Breast epithelium (tissue), 4 donors: ENCODE measurements at places on chromosomes 16 and 17. TPM values are rescaled to one million over a fixed set of nuclear protein-coding genes. Genes with fewer than 3 reads are reported as not detected.

TIMP2 gene
- total RNA-seq = 112 TPM

ZC3H7A gene
- 67.5 TPM for total RNA-seq

MYH13 gene
- not detected for total RNA-seq

OR3A3 gene
- not detected for total RNA-seq

DNA sequence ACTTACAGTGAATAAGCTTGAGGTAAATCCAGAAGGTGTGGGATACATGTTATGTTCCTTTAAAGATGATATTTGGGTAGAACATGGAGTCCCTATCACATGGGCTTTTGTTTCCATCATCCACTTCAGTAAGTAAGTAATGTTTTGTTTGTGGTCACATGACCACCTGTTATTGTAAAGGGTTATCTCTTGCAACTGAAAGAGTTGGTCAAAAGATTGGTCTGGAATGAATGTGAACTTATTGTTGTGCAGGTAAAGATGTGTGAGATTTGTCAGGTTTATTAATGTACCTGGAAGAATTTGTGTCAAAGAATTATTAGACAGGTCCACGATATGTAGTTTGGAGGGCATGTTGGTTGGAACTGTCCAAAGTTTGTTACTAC, 1.6 kb downstream of the OMG start:
- H3K4me3 ChIP-seq = no peak overlapping the region
- no peaks in the 10 kb centered on the region for H3K36me3 ChIP-seq
- DNase-seq = no peak
- H3K27ac ChIP-seq = no peak overlapping the region
- no peaks in the 10 kb centered on the region for H3K27me3 ChIP-seq

- H3K36me3 ChIP-seq = no peaks in the 10 kb centered on the region
- peak within 1 kb of the TSS; percentile 86 for H3K4me3 ChIP-seq
- no peaks in the 10 kb centered on the region for H3K4me1 ChIP-seq
- H3K27ac ChIP-seq = peak within 1 kb of the TSS; percentile 99
Observed at GRCh38 chr16:50152807-50153595, at the start of gene TENT4B. Gene TENT4B, plus strand, starts transcription at chr16:50153306. Its CDS starts 316 bp downstream, at chr16:50153622.

DNA sequence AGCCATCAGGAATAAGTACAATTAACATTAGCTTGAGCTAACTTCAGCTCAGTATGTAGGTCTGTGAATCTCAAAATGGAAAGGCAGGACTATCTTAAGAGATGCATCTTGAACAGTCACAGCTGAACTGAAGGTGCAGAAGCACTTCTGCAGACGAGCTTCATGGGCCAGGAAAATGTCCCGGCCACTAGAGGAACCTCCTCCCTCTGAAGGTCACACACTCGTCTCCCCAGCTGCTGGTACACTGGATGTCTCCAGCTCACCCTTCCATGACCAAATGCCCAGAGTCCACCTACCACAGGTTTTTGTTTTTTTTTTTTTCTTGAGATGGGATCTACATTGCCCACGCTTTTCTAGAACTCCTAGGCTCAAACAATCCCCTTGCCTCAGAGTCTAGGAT, 33.2 kb downstream of the WDR59 start:
- no peaks in the 10 kb centered on the region for H3K36me3 ChIP-seq
- H3K27me3 ChIP-seq = no peaks in the 10 kb centered on the region
- H3K4me3 ChIP-seq = no peak overlapping the region
- no peak for DNase-seq

GRCh38 chr16:8795091-8795490, 2.3 kb downstream of the TMEM186 start:
- no peaks in the 10 kb centered on the region for H3K4me1 ChIP-seq
- no peak overlapping the region for H3K4me3 ChIP-seq
- H3K27ac ChIP-seq = no peak overlapping the region
- no peaks in the 10 kb centered on the region for H3K27me3 ChIP-seq

GRCh38 chr16:17307504-17307903, 163.3 kb downstream of the XYLT1 start:
- no peaks in the 10 kb centered on the region for H3K36me3 ChIP-seq
- peaks cover 11% of the 10 kb centered on the region for H3K4me1 ChIP-seq
- H3K4me3 ChIP-seq = no peak overlapping the region
- no peak overlapping the region for H3K27ac ChIP-seq

- H3K4me3 ChIP-seq = no peak overlapping the region
- H3K36me3 ChIP-seq = no peaks in the 10 kb centered on the region
- DNase-seq = no peak
- no peaks in the 10 kb centered on the region for H3K4me1 ChIP-seq
- H3K27me3 ChIP-seq = no peaks in the 10 kb centered on the region
Observed at GRCh38 chr17:61189968-61190367, 209.7 kb upstream of the TBX2 start.

MPO gene
- not detected for total RNA-seq

DNA sequence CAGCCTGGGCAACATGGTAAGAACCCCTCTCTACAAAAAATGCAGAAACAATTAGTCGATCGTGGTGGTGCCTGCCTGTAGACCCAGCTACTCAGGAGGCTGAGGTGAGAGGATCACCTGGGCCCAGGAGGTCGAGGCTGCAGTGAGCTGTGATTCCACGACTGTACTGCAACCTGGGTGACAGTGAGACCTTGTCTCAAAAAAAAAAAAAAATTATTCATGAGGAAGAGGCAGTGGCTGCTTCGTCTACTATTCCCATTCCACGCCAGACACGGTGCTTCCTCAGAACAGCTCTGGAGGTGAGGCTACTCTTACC, 52.2 kb upstream of the GSE1 start:
- H3K27ac ChIP-seq = no peak overlapping the region
- H3K4me3 ChIP-seq = no peak overlapping the region
- H3K4me1 ChIP-seq = peaks cover 3% of the 10 kb centered on the region
- no peaks in the 10 kb centered on the region for H3K36me3 ChIP-seq

GRCh38 chr16:56348168-56349085, 76.9 kb downstream of the AMFR start:
- H3K27ac ChIP-seq = no peak overlapping the region
- H3K36me3 ChIP-seq = no peaks in the 10 kb centered on the region
- no peak for DNase-seq
- H3K4me1 ChIP-seq = no peaks in the 10 kb centered on the region
- no peaks in the 10 kb centered on the region for H3K27me3 ChIP-seq

DNA sequence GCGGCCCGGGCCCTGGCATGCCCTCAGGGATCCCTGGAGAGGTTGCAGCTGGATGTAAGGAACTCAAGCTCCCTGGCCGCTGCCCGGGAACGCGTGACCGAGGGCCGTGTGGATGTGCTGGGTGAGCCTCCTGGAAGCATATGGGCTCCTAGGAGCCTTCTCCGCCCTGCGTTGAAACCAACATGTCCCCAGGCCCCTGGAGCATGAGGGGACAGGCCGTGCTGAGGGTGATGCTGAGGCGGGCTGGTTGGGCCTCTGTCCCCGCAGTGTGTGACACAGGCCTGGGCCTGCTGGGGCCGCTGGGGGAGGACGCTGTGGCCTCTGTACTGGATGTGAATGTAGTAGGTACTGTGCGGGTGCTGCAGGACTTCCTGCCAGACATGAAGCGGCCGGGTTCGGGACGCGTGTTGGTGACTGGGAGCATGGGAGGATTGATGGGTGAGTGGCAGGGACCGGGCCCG, 5.7 kb upstream of the HSD17B1 start:
- H3K36me3 ChIP-seq = no peaks in the 10 kb centered on the region
- no peak for DNase-seq
- no peaks in the 10 kb centered on the region for H3K27me3 ChIP-seq

- no peak overlapping the region for H3K27ac ChIP-seq
- no peaks in the 10 kb centered on the region for H3K36me3 ChIP-seq
- no peak for DNase-seq
- H3K27me3 ChIP-seq = no peaks in the 10 kb centered on the region
- H3K4me1 ChIP-seq = no peaks in the 10 kb centered on the region
Observed at GRCh38 chr16:88882358-88883030, 16.0 kb upstream of the PABPN1L start.

DNASE1L2 gene
- 0.59 TPM for total RNA-seq

SMPD3 gene
- total RNA-seq = 15.4 TPM

- no peaks in the 10 kb centered on the region for H3K4me1 ChIP-seq
- peaks cover 13% of the 10 kb centered on the region for H3K36me3 ChIP-seq
- no peak overlapping the region for H3K27ac ChIP-seq
- no peaks in the 10 kb centered on the region for H3K27me3 ChIP-seq
- no peak overlapping the region for H3K4me3 ChIP-seq
Observed at GRCh38 chr16:18804540-18804939, 3.2 kb upstream of the ARL6IP1 start.

- no peaks in the 10 kb centered on the region for H3K36me3 ChIP-seq
- no peak overlapping the region for H3K4me3 ChIP-seq
Observed at GRCh38 chr17:28849281-28849680, 5.5 kb upstream of the ERAL1 start.

LRRC37A gene
- 4.3 TPM for total RNA-seq

GRCh38 chr17:77725846-77726245, 232.7 kb upstream of the TNRC6C start:
- DNase-seq = peak; percentile 15
- no peaks in the 10 kb centered on the region for H3K4me1 ChIP-seq
- no peaks in the 10 kb centered on the region for H3K36me3 ChIP-seq

HS3ST6 gene
- total RNA-seq = not detected

DNA sequence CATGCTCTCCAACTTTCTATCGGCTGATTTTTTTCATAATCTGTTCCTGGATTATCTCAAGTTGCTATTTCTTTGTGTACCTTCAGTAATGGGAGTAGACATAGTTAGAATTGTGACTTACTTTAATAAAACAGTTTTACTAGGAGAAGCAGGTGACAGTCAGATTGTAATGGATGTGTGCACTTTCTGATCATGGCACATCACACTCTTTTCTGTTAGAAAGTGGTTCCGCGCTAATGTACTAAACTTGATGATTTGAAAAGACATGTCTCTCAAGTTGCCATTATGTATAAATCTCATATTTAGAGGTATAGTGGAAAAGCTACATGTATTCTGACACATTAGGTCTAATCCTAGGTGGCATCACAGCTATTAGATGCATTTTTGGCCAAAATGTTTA, 121.3 kb upstream of the CDH8 start:
- no peak overlapping the region for H3K27ac ChIP-seq
- no peaks in the 10 kb centered on the region for H3K36me3 ChIP-seq
- H3K4me3 ChIP-seq = no peak overlapping the region
- no peaks in the 10 kb centered on the region for H3K4me1 ChIP-seq
- no peak for DNase-seq
- H3K27me3 ChIP-seq = no peaks in the 10 kb centered on the region

CBX8 gene
- total RNA-seq = 6.7 TPM

GRCh38 chr16:65116216-65116615, 5.6 kb downstream of the CDH11 start:
- peaks cover 7% of the 10 kb centered on the region for H3K27me3 ChIP-seq
- no peaks in the 10 kb centered on the region for H3K36me3 ChIP-seq
- DNase-seq = no peak
- no peak overlapping the region for H3K27ac ChIP-seq

DNA sequence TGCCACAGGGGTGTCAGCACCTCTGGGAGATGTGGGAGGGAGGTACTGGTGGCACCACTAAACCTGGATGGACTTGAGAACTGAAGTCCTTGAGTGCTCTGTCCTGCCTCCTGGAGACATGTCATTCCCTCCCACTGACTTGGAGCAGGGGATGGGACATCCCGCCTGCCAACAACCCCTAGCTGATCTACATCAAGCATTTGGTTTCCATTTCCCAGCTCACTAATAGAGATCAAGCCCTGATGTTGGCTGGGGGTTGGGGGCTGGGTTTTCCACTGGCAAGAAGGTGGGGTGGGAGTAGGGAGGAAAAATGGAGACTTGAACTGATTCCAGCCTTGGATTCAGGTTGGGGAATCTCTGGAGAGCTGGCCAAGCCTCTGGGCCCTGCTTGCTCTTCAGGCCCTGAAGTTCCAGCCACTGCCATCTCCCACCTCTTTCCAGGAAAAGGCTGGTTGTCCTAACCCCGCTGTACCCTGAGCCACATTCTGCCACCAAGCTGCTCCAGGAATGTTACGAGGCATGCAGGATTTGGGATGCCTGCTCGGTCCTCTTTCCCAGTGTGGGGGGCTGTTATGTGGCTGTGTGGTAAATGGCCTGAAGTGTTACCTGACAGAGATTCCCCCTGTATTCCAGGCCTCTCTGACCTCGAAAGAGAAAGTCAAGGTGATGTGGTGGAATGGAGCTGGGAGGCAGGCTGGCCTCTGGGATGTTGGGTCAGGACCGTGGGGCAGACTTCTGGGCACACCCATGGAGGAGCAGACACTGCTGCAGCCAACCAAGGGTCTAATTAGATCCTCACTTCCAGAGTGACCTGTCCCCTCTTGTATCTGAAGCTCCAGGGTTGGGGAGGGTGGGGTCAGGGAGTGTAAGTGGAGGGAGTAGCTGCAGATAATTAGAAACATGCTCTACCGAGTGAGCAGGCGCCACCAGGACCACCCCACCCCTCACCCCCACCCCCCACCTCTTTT, 16.7 kb downstream of the IGFBP4 start:
- no peaks in the 10 kb centered on the region for H3K36me3 ChIP-seq
- no peak for DNase-seq
- peaks cover 4% of the 10 kb centered on the region for H3K4me1 ChIP-seq
- peak overlapping the region; percentile 54 for H3K27ac ChIP-seq
- H3K4me3 ChIP-seq = no peak overlapping the region

DNA sequence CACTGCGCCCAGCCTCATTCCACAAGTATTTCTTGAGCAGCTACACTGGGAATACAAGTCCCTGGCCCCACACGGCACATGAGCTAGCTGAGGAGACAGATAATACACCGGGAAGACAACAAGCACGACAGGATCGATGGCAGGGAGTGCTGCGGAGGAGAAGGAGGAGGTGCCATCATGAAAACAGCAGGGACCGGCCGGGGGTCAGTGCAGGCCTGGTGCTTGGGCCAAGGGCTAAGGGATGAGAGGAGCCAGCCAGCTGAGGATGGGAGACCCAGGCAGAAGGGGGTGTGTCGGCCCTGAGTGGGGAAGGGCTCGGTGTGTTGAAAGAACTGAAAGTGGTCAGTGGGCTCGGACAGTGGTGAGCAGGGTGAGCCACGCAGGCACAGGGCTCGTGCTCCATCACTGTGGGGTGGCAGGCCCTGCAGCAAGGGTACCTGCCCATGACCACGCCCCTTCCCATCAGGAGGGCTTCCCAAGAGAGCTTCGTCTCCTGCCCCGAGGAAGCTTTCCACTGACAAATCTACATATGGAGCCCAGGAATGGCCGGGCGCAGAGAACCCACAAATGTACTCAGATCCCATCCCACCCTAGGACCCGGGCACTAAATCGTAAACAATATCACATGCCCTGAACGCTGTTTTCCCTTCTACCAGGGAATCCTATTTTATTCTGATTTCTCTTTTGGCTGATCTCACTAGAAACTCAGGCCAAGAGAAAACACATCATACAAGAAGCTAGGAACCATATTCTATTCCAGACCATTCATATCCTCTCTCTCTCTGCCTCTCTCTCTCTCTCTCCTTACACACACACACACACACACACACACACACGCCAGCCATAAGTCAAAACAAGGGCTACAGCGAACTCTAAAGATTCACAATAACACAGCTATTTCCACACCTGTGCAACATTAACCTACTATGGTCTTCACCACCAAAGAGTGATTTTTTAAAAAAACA, 50.7 kb upstream of the TNRC6C start:
- no peak overlapping the region for H3K4me3 ChIP-seq
- H3K36me3 ChIP-seq = no peaks in the 10 kb centered on the region
- H3K4me1 ChIP-seq = no peaks in the 10 kb centered on the region
- H3K27me3 ChIP-seq = no peaks in the 10 kb centered on the region
